ENCODE measurements at places on chromosomes 4 and X. TPM values are rescaled to one million over a fixed set of nuclear protein-coding genes. Genes with fewer than 3 reads are reported as not detected.

The AKAP4 gene
- total RNA-seq, result not detected

The NUDT10 gene
- 1.2 TPM for total RNA-seq

The IRS4 gene
- total RNA-seq, result not detected

The PASD1 gene
- not detected for total RNA-seq

The NUP62CL gene
- not detected for total RNA-seq

The HS3ST1 gene
- total RNA-seq, result under 0.01 TPM

- DNase-seq, result no peak
Observed at GRCh38 chr4:123878976-123879375, 482.4 kb downstream of the SPRY1 start.

DNA sequence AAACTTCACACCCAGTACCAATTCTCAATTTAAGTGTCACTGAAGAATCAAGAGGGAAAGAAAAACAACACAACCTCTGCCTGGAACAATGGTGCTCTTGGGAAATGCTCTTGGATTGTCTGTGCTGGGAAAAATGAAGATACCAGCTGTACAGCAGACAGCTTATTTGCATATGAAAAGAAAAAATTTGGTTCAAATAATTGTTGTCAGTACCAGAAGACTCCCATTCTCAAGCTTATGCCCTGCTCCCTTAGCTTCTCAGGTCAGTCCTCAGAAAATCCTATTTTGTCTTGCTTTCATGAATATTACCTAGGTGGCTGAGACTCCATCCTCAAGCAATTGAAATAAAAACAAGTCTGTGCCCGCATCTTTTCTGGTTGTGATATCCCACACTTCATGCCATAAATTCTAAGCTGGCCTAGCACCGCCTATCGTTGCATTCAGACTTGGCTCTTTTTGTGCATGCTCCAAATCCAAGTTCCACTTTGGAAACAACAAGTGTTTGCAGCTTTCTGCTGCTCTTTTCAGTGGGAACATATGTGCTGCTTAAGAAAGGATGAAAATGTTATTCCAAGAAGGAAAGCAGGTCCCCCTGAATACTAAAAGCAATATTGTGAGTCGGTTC is 431.6 kb downstream of the INPP4B start:
- DNase-seq, result no peak

DNA sequence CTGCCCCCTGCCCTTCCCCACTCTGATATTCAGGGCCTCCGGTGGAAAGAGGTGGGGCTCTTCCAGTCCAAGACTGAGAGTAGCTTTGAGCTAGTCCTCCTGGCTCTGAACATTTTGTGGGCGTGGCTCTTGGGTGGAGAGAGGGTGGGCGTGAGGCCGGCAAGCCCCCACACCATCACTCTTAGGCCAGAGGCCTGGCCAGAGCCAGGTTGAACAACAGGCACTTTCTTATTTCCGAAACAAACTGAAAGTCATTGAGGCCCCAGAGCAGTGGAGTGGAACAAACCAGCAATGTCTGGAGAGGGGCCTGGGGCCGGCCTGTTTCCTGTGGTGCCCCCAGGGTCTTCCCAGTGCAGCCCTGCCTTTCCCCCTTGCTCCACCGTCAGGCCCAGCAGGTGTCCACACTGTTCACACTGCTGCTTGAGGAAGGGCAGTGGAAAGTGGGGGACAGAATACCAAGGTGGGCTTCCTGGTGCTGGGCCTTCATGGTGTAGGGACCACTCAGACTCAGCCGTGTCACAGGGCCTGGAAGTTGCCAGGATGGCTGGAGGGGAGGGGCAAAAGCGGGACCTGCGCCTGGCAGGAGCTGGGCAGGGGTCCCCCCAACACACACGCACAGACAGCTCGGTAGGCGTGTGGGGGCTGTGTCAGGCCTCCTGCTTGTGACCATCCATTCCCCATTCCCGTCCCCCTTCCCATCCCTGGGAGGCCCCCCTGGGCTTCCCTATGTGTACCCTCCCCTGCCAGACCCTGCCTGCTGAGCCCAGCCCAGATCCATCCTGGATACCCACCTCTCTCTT is 2.9 kb downstream of the ADRA2C start:
- no peak for DNase-seq

DNA sequence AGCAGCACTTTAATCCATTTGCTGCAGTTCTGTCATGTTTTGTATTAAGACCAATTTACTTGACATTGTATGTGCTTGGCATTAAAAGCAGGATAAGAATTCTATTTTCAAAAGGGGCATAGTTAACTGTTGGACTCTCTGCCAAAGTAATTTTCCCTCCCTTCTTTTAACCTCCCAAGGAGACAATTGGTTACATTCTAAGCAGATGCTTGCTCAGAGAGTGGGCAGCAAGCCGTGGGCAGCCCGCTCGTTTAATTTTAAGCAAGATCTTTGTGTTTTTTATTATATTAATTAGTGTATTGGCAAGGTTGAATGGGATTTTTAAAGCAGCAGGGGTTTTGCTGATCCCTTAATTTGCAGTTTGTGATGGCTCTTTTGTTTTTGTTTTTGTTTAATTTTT is 37.1 kb upstream of the KLHL8 start:
- DNase-seq, result no peak

DNA sequence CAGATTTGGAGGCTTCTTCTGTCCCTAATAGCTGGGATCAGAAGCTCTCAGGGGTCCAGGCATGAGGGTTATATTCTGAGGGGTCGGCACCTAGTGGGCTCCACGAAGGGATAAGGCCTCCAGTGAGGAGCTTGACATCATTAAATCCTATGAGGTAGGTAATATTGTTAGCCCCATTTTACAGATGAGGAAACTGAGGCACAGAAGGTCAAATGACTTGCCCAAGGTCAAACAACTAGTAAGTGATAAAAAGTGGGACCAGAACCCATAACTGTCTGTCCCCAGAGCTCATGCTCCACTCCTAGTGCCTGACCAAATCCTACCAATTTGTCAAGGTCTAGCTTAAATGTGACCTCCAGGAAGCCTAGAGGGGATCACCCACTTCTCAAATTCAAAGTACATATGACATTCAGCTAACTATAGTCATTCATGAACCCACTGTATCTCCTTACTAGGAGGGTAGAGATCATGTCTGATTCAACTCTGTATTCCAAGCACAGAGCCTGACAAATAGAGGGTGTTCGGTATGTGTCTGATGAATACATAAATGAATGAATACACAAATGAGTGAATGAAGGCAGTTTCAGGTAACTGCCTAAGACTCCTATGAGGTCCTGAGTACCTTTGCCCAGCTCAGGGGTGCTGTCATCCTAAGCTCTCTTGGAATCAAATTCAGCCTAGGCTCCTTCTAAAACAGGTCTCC is 43.3 kb downstream of the SMC1A start:
- no peak for DNase-seq

- no peak for DNase-seq
Observed at GRCh38 chr4:182418054-182418734, 175.0 kb downstream of the TENM3 start.

DNA sequence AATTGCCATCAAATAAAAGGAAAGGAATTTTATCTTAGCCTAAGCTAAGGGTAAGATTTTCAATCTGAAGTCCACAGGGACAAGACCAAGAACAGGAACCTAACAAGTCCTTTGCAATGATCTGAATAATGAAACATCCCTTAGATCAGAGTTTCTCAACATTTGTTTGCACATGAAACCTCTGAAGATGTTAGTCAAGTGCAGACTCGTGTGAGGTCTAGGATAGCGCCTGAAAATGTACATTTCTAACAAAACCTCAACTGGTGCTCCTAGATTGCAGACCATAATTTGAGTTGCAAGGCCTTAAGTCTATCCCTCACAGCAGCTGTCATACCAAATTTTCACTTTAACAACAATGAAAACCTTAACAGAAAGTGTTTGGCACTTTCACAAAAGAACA is 337.6 kb downstream of the DMD start:
- DNase-seq, result peak; percentile 36

GRCh38 chr4:304969-305680 is at the start of gene ZNF732:
ZNF732 (minus strand) TSS chr4:305474; CDS start chr4:305310, 164 bp downstream.
- no peak for DNase-seq

GRCh38 chr4:31075969-31076368 is 355.8 kb downstream of the PCDH7 start:
- DNase-seq, result no peak

DNA sequence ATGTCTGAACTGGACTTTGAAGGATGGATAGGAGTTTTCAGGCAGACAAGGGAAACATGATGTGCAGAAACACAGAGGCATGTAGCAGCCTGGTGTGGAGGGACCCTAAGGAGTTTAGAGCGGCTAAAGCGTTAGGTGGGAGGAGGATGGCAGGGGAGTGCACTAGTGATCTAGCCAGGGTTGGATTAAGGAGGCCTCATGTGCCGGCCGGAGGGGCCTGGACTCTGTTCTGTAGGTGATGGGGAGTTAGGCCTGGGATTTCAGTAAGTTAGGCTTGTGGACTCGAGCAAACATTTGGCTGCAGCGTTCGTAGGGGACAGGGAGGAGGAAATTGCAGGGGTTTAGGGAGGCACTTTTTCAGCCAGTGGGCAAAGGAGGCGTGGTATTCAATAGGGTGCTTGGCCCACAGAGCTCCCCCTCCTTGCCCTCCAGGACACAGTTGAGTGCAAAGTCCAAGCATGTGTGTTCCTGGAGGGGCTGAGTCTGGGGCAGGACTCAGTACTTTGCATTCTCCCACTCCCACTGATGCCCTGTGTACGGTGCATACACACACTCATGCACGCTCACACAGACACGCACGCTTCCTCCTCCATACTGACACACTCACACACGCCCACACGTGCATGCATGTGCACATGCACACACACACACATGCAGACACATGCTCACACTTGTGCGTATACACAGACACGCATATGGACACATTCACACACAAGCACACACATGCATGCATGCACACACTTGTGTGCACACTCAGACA is 18.6 kb downstream of the PSAPL1 start:
- no peak for DNase-seq

- no peak for DNase-seq
Observed at GRCh38 chr4:30538794-30539193, 181.4 kb upstream of the PCDH7 start.

DNA sequence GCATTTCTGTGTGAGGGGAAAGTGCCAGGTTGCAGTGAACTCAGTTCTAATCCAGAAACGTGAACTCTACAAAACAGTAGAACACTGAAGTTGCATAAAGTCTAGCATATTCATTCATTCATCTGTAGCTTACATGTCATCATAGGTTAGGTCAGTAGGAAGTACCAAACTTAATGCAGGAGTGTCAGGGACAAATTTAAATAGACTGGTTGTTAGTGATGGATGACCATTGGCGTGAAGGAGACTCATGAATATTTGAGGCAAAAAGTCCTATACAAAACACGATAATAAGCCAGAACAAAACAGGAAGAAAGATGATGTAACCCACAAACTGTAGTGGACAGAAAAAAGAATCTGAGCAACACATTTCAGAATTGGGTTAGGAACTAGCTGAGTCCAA is 592.8 kb upstream of the PCDH10 start:
- DNase-seq, result no peak

DNA sequence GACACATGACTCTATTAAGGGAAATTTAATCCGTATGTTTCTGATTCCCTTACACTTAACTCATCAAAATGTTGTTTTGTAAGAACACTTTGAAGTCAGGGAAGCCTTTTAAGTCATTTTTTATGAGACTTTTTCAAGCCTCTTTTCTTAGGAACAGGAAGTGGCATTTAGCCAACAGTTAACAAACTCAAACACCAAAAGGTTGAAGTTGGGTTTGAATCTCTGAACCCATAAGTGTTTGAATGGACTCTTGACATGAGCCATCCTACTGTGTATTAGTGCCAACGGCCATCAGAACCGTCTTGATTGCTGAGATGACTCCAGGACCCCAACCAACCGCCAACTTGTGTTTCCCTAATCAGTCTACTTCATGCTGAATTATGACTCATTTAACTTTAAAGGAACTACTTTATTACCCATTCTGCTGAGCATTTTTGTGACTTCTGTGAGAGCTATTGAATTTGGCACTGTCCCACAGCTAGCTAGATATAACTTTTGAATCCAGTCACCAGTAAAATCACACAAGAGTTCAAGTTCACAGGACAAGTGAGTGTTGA is 209.1 kb upstream of the FAT1 start:
- peak; percentile 81 for DNase-seq
